ENCODE measurements at places on chromosomes 3 and 15.
A peak's percentile ranks its signal among the peaks of the same experiment; 100 is the strongest.

DNA sequence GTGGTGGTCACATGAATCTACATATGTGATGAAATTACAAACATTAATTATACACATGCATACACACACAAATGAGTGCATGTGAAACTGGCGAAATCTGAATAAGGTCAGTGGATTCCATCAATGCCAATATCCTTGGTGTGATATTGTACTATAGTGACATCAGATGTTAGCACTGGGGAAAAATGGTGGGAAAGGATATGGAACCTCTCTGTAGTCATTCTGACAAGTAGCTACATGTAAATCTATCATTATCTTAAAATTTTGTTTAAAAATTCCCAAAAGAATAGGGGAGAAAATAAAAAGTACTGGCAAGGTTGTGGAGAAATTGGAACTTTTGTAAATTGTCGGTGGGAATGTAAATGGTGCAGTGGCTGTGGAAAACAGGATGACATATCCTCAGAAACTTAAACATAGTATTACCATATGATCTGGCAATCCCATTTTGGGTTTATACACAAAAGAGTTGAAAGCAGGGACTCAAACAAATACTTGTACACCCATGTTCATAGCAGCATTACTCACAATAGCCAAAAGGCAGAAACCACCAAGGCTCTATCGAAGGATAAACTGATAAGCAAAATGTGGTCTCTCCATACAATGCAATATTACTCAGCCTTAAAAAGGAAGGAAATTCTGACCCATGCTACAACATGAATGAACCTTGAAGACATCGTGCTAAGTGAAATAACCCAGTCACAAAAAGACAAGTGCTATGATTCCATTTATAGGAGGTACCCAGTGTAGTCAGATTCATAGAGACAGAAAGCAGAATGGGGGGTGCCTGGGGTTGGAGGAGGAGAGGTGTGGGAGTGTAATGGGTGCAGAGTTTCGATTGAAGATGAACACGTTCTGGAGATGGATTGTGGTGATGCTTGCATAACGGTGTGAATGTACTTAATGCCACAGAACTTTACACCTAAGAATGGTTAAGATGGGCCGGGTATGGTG is 25.3 kb upstream of the HRH1 start:
- DNase-seq = no peak

- DNase-seq = no peak
These were observed 48.4 kb upstream of the IP6K2 start for GRCh38 chr3:48765376-48765775.

GRCh38 chr15:64343222-64343621 is 12.8 kb downstream of the CSNK1G1 start:
- no peak for DNase-seq

- no peak for DNase-seq
These were observed 147.1 kb upstream of the IGF1R start for GRCh38 chr15:98501192-98501591.

- no peak for DNase-seq
These were observed 1271.7 kb upstream of the GBE1 start for GRCh38 chr3:83033133-83033532.

GRCh38 chr3:11117591-11117990 is 36.7 kb upstream of the HRH1 start:
- no peak for DNase-seq

DNA sequence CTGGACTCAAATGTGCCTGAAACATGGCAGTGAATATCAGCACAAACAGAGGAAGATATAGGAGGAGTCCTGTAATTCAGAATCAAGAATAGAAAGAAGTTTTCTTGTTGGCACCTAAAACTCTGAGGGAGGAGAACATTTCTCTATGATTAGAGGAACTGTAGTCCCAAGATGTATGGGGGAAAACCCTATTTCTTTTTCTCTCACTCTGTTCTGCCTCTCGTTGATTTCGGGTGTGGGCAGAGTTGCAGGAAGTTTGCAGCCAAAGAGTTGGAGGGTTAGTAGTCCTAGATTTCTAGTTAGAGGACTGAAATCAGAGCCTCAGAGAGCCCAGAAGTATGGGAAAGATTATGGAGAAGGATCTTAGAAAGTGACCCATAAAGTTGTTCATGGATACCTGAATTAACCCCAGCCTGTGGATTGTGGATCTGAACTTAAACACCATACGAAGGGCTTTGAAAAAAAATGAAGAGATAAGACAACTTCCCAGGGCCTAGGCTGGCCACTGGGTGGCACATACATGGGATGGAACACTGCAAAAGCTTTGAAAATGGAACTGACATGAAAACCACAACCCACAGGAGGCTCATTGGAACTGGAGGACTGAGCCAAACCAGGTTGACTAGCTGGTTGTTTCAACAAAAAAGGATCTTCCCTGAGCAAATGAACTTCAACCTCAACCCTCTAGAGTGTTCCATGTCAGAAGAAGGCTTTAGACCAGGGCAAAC is 34.6 kb downstream of the FMN1 start:
- DNase-seq = no peak

GRCh38 chr3:126956361-126956760 is 26.6 kb upstream of the PLXNA1 start:
- no peak for DNase-seq

GRCh38 chr15:44315773-44316465 is 27.4 kb downstream of the GOLM2 start:
- no peak for DNase-seq

DNA sequence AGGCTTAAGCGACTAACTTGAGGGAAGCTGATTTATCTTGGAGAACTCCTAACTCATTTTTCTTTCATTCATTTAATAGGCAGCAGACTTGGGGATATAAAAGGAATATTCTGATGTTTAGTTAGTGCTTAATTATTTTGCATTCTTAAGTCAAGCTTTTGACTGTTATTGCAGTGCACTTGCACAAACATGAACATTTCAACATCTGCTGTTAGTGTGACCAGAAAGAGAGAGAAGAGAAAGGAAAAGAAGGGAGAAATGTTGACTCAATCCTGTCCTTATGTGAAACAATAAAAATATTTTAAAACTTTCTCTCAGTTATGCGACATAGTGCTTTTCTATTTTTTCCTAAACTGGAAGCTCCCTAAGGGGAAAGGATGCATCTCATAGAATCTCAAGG is 507.8 kb downstream of the LPP start:
- no peak for DNase-seq

DNA sequence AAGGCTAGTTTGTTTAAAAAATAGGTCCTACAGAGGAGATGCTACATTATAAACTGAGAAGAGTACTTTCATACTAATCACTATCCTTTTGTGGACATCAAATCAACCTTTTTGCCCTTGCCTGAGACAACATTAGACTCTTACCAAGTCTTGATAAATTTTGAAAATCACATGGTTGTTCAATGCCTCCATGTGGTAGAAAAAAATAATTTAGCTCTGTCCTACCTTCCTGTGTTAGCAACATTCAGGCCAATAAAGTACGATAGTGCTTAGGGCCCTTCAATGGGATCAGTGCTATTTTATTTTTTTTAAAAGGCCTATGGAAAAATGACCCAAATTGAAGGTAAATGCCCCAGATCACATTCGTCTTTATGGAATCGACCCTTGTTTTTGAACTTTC is 5.0 kb upstream of the UBE2E1 start:
- no peak for DNase-seq

GRCh38 chr15:92690395-92690794 is 34.8 kb upstream of the FAM174B start:
- DNase-seq = no peak

DNA sequence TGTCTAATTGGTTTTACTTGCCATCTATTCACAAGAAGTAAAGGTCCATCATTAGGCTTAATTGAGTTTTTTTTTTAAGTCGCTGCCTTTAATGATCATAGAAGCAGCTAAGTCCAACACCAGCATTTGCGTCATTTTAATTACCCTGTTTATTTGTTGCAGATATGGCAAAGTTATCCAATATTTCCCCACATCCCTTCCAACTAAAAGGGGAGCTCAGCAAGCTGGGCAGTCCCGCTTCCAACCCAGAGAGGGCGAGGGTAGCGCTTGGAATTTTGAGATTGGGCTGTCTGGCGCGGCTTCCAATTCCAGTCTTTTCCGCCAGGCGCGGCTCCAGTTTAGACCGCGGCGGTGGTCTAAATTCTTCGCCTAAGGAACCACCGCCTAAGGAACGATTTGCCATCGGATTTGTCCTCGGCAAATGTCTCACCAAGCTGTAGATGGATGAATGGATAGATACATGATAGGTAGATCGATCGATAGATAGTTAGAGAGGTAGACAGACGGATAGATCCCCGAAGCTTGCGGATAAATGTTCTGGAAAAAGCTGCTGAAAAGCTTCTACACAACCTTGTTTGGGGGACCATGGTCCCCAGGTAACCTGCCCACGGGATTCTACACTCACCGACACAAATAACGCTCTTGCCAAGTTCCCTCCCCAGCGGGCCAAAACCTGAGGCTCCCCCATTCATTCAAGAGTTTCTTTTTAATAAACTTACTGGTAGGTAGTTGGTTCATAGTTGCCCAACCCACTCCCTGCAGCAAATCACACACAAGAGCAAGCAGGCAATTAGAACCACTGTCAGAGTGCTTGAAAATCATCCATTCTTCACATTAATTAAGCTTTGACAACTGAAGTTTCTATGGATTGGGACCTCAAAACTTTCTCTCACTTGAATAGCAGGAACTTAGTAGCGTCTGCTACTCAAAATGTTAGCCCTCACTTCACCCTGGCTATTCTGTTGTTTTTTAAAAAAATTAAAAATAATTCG is 49.1 kb downstream of the ZIC4 start:
- no peak for DNase-seq

DNA sequence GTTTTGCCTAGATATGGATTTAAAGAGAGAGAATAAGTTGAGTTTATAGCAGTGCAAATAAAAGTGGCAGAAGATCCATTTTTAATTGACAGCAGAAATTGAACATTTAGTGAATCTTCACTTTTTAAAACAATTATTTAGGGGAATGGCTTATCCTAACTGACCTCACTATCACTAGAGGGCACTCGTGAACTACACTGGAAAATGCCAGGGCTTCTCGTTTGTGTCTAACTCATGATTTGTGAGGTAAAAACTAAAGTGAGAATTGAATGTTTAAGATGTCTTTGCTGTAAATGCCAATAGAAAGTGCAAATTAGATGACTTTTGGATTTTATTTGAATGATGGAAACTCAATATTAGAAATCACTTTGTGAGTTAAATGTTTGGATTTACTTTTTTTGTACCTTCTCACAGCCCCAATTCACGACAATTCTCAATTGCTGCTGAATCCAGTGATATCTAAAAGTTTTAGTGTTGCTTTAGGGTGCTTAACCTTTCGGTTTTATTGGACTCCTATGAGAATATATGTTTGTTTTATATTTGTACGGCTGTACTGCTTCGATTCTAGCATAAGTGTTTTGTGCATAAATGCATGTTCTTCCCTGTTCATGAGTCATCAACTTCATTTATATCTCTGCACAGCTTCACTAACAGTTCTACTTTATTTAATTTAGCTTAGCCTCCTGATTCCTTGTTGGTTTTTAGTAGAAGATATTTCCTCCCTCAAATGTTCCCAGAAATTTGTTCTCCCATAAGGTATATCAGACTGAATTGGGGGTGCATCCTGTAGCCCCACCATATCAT is 462.1 kb downstream of the MFSD1 start:
- no peak for DNase-seq

DNA sequence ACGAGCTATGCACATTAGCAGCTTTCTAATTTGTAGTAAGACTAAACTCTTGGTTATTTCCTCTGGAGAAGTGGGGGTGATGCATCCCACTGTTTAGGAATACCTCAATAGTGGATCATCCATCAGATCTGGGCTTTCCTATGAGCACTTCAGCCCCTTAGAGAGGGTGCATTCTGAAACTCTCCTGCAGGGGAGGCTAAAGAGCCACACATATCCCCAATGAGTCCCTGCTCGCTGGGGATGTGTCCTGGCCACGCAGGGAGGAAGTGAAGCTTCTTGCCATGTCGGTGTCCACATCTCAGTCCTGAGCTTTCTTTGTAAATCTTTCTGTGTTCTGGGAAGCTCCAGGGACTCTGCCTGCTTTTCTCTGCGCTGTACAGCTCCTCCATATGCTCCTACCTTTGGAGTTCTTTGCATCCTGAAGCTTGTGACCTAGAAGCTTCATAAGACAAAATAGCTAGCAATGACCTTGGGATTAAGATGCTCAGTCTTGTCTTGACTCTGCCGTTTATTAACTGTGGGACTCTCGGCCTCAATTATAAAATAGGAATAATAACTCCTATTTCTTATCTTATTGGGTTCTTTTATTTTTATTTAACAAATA is 28.3 kb upstream of the MASP1 start:
- DNase-seq = peak; percentile 19

GRCh38 chr15:63156755-63157117 is 541 bp downstream of the RPS27L start:
- no peak for DNase-seq

DNA sequence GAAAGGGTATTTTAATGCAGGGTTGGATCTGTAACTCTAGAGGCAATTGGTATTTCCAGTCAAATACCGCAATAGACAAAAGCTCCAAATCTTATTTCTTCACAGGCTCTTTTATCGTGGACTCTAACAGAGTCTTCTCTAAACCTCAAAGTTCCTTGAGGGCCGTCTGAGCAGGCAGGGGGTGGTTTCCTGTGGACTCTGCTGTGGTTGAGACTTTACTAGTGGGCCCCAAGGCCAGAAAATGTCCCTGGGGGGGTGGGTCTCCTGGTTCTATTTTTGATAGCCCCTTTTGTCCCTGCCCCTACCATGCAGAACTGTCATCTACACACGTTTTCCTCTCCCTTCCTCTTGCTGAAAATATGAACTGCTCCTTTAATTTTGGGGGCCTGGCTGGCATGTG is 80.1 kb downstream of the ASB7 start:
- DNase-seq = no peak

- DNase-seq = no peak
These were observed 152.3 kb downstream of the LRRC28 start for GRCh38 chr15:99403597-99403996.

GRCh38 chr3:100274361-100274760 is 13.6 kb downstream of the TBC1D23 start:
- DNase-seq = no peak

- DNase-seq = no peak
These were observed 713.5 kb upstream of the LMCD1 start for GRCh38 chr3:7787871-7788828.

- no peak for DNase-seq
These were observed 83.5 kb upstream of the ZNF280D start for GRCh38 chr15:56816781-56817180.

DNA sequence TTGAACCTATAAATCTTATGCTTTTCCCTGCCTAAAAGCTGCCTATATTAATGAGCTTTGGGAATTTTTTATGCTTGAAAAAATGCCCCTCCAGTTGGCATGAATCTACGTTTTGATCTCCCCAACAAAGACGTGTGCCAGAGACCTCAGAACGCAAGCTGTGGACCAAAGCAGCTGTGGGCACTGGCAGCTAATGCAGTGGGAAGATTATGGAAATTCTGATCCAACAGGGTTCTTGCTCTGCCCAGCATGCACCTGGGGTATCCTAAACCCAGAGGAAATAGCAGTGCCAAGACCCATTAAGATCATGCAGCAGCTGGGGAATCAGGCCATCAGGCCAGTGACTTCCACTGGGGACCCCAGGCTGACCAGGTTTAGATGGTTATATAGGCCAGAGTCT is 423.0 kb downstream of the ZBBX start:
- no peak for DNase-seq

GRCh38 chr15:79221696-79222095 is 60.8 kb upstream of the ANKRD34C start:
- DNase-seq = no peak

GRCh38 chr3:41974223-41974622 is 12.3 kb upstream of the ULK4 start:
- no peak for DNase-seq
